Right renal pelvis (tissue), 4 donors: ENCODE measurements at places on chromosomes 7 and 10.

DNA sequence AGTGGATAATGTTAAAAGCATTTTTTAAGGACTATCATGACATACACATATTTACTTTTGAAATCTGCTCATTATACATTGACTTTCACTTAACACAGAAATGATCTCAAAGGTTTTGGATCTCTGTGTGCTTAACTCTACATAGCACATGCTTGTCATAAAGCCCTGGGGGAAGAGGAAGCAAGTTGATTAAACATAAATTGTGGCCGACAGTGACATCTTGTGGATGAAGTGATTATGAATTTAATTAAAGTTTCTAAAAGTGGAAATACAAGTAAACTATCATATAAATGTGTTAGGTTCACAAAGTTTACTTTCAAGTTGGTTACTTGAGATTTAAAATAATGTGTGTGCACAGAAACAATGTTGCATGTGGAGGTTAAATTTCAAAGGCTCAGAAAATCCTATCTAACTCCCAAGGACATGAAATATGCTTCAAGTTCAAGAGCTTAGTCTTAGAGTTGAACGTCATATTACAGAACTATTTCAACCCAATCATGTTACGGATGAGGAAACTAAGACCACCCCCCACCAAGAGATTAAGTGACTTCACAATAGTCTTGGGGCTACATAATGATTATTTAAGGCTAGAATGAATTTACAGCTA lies 1247.8 kb downstream of the GATA3 start:
- peak; percentile 45 for DNase-seq

DNA sequence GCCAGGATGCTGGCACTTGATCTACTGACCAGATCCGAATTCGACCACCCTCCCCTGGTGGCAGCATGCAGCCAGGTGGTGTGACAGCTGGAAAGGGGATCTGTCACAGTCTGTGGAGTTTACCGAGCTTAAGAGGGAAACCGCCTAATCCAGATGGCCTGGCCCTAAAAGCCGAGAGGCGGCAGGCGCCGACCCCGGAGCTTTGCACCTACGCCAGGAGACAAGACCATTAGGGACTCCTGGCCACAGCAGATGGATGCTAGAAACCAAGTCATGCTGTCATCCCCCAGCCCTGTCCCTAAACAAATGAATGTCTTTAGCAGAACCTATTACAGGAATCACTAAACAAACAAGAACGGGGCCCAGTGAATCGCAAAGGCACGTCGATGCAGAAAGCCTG lies 27.7 kb downstream of the RCC1L start:
- DNase-seq: no peak

DNA sequence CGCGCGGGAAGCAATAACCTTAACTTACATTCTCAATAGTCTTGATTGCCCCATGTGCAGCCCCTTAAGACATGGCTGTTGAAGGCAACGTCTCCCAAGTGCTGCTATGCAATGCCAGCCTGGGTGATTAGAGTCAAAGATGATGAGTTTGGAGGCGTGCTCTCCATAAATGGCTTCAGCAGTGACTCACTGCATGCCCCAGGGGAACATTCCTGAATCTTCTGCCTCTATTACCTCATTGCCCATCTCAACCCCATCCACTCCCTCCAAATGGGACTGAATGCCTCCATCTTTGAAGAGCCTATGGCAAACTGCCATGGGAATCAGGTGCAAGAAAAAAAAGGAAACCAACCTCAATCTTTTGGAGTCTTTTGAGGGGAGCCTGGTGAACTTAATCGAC lies 282.8 kb downstream of the SNX10 start:
- no peak for DNase-seq

DNA sequence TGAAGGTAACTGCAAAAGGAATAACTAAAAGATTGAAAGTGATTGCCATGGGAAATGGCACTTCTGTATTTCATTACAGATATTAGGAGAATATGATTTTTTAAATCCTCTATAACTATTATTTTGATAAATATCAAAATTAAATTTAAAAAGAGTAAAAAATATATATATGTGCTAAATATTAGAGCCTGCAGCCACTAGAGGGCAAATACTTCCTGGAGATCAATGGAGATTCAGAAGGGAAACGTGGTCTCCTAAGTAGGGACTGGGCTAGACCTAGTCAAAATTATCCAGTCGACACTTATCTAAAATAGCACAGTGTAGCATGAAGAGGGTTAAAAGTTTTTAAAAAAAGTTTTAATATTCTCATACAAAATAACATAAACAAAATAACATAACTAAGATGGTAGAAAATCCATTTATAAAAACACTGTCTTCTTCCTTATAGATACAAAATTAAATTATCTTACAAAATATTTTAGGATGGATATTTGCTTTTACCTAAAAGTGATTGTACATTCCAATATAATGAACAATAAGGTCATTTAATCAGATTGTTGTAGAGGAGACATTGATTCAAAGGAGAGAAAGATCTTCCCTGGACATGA lies 434.3 kb downstream of the MDFIC start:
- DNase-seq: no peak

DNA sequence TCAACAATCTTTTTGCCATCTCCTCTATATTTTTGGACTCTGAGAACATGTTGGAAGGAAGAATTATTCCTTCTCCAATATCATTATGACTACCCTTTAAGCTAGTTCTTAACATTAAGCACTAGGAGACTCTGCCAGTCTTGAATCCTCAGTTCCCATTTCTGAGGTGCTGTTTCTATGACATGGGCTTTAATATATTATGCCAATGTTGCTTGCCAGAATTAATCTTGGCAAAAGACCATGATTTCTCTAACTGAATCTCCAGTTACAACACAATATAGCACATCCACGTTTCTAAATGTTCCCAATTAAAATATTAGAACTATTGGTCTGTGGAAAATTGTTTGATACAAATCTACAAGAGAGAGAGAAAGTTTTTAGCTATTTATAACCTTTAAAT lies 250.0 kb downstream of the HGF start:
- no peak for DNase-seq
